ENCODE measurements at places on chromosomes 16 and 17. TPM values are rescaled to one million over a fixed set of nuclear protein-coding genes. Genes with fewer than 3 reads are reported as not detected.
A peak's percentile ranks its signal among the peaks of the same experiment; 100 is the strongest.

- DNase-seq, result no peak
Measured at GRCh38 chr17:42288803-42289610, 709 bp downstream of the STAT5A start.

- DNase-seq, result peak; percentile 67
Measured at GRCh38 chr17:4229627-4230541, 33.9 kb downstream of the ANKFY1 start.

GRCh38 chr16:83901101-83901500 is 2.2 kb downstream of the MLYCD start:
- DNase-seq, result no peak

DNA sequence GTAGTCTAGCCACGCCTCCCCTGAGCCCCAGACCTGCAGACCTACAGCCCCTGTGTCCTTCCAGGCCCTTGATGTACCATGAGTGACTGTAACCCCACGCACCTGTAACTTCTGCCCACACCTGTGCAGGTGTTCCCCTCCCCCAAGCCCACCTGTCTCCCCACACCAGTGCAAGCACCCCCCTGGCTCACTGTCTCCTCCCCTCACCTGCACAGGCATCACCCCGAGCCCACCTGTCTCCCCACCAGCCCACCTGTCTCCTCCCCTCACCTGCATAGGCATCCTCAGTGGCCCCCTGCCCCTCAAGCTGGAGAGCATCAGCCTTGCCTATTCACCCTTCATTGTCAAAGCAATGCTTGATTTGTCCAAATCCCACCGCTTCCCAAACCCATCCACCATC is 32.3 kb upstream of the ZC3H18 start:
- DNase-seq, result no peak

- peak; percentile 96 for DNase-seq
Measured at GRCh38 chr17:78979780-78980623, at the start of gene LGALS3BP. Gene LGALS3BP, minus strand, starts transcription at chr17:78979923. Its CDS starts 2,732 bp downstream, at chr17:78977191.

DNA sequence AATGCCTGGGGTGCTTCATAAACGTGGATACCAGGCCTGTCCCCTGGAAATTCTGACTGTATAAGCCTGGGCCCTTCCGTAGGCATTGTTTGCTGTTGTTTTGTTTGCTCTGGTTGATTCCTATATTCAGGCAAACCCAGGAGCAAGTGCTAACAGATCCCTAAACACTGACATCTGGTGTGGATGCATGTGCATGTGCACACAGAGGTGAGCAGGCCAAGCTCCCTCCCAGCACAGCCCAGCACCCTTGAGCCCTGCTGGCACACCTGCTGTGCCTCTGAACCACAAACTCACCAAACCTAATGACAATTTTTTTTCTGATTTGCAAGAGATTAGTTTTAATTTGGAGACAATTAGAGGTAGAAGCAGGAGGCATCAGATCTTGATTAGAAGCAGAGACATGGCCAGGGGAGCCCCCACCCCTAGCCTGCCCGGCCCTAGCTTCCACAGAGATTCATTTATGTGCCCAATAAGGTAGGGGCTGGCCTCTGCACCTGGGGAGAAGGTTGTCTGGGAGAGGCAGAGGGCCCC is 40.4 kb downstream of the TMEM132E start:
- no peak for DNase-seq

- DNase-seq, result no peak
Measured at GRCh38 chr17:50080827-50081226, 14.3 kb upstream of the PDK2 start.

- DNase-seq, result no peak
Measured at GRCh38 chr17:19717411-19717908, 1.1 kb upstream of the SLC47A2 start.

DNA sequence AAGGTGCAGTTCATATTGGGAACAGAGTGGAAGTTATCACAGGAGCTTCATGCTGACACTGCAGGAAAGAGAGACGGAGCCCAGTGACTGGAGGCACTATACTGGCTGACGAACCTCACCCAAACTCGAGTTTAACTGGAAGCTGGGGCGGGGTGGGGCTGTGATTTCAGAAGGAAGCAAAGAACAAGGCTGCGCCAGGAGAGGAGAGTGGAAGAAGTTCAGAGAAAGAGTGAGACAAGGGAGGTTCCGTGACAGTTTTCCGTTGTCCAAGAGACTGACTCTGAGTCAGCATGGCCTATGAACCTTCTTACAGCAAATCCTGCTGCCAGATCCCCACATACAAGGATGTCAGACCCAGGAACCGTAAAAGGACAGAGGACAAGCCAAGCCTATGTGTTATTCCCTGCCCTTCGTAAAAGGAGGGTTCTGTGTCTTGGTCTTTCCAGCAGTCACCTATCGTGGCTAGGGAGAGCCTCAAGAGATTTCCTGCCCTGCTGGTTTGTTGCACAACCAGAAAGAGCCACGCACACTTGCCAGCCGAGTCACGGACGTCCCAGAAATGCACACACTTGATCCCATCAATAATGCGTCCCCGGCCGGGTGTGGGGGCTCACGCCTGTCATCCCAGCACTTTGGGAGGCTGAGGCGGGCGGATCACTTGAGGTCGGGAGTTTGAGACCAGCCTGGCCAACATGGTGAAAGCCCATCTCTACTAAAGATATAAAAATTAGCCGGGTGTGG is 5.1 kb downstream of the PITPNA start:
- DNase-seq, result no peak

- DNase-seq, result no peak
Measured at GRCh38 chr17:57970710-57971109, 15.5 kb upstream of the CUEDC1 start.

GRCh38 chr17:30196504-30196903 is 39.0 kb downstream of the SLC6A4 start:
- no peak for DNase-seq

DNA sequence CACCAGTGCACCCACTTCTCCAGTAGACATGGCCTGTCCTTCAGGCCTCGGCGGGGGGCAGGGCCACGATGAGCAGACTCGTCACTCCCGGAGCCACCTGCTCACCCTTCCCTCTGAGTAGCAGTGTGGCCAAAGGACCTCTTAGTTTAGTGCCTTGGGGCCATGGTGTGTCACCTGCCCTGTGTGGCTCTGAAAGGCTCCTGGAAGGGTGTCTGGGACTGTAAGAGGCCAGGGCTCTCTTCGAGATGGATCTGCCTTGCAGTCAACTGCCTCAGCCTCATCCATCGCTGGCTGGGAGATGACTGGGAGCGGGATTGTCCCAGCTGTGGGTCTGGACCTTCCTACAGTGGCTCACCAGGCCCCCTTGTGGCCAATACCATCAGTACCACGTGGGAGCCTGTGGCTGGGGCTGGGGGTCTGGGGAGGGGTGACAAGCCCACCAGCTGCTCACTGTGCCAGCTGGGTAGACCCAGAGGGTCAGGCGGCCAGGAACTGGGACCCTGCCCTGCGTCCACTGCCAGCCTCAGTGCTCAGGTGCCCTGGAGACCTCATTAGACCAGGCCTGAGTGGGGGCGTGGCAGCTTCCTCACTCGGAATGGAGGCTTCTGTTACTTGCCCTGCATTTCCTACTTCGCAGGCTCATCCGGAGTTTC is 133.4 kb downstream of the OR1D5 start:
- DNase-seq, result no peak

- DNase-seq, result no peak
Measured at GRCh38 chr16:6374821-6375220, 957.8 kb upstream of the RBFOX1 start.

DNA sequence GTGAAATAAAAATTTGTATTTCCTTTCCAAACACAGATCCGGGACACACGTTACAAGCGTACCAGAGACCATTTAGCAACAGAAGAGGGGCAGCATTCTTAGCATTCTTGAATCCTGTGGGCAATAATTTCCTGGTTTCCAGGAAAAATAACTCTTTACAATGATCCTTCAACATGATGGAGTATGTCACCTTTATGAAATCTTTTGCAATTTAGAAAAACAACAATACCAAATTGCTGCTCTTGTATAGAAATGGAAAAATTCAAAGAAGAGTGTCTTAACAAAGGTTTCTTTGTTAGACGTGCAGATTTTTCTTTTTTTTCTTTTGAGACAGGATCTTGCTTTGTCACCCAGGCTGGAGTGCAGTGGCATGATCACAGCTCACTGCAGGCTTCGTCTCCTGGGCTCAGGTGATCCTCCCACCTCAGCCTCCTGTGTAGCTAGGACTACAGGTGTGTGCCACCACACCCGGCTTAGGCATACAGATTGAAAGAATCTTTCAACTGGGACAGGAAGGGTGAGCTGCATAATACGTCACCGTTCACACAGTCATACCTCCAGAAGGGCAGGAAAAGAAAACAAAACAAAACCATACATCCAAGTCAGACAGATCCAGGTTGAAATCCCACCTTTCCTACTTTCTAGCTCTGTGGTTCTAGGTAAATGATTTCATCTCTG is 10.8 kb upstream of the GCSH start:
- DNase-seq, result no peak

DNA sequence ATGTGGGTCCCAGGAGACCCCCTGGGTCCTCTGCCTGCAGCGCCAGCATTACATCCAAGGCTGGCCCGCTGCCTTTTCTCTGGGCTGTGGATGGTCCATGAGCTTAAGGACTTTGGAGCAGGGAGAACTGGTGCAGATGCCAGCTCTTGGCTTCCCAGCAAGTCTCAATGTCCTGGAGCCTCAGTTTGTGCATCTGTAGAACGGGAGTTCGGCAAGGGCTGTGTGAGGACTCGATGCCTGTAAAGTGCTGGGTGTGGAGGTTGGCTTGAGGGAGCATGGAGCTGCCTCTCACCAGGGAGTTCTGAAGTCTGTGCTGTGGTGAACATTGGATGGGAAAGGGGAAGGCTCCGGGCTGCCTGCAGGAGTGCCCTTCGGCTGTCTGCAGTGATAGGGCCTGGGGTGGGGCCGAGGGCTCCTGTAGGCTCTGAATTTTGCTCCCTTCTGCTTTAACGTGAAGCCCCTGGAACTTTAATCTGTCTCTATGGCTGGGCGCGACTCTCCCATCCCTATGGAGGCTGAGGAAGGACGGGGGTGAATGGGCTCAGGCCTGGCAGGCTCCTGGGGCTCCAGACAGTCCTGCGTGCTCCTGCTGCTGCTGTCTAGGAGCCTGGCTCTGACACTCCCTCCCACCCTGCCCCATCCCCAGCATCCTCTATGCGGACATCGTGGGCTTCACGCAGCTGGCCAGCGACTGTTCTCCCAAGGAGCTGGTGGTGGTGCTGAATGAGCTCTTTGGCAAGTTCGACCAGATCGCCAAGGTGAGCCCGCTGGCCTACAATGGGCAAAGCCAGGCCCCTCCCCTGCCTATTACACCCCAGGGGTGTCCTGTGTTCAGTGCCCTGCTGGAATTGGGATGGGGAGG is 27.9 kb downstream of the ADCY7 start:
- no peak for DNase-seq

DNA sequence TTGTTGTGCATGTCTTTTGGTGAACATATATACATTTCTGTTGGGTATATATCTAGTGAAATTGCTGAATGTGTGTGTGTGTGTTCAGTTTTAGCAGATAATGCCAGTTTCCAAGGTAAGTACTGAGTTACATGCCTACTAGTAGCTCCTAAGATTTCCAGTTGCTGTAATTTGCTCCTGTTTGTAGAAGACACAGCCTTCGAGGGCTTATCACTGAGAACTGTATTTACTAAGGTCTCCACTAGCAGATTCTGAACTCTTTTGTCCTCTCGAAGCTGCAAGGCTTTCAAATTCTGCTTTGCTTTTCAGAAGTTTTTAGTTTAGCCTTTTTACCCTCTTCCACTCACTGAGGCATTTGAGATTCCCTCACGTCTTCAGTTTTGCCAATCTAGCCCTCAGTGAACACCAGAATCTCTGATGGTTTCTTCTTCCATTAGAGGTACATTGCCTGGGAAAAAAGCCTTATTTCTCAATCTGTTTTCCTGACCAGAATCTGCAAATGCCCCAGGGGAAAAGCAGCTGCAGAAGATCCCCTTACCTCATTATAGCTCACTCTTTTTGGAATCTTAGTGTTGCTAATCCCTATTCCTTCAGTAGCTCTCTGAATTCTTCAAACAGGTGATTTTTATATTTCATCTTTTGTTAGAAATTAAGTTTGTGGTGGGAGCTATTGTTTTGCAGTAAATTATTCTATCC is 52.9 kb downstream of the NF1 start:
- no peak for DNase-seq

DNA sequence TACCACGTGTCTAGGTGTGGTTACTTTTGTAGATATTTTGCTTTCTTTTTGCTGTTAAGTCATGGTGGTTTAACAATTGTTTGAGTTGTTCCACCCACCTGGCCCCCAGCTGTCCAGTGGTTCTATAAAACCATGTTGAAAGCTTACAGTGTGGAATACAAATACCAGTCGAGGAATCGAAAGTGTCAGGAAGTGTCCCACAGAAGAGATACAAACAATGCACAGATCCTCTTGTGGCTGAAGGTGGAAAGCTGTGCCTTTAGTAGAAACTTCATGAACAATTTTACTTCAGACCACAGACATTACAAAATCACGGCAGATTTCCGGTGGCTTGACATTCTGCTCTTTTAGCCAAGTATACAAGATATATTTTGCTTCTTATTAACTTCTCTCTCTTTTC is 782.4 kb upstream of the SOX9 start:
- peak; percentile 78 for DNase-seq

DNA sequence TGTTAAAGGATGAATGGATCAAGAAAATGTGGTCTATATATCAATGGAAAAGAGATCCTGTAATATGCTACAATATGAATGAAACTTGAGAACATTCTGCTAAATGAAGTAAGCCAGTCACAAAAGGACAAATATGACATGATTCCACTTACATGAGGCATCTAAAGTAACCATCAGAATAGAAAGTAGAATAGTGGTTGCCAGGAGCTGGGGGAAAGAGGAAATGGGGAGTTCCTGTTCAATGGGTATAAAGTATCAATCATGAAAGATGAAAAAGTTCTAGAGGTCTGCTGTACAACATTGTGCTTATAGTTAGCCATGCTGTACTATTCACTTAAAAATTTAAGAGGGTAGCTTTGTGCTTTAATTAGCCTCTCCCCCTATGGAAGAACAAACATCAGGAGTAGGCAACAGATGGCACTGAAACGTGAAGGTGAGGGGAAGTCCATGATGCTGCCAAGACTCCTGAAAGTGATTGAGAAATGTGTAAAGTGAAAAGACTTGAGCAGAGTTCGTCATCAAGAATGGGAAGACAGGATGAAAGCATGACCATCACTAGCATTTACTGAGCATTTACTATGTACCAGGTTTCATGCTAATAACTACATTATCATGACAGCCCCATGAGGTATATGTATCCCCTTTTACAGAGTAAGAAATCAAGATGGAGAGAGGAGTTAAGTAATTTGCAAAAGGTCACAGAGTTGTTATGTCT is 167.2 kb downstream of the CYB561 start:
- no peak for DNase-seq

GRCh38 chr16:1012135-1012534 is 30.6 kb downstream of the SOX8 start:
- DNase-seq, result no peak

- DNase-seq, result peak; percentile 47
Measured at GRCh38 chr17:76736349-76737081, 616 bp downstream of the SRSF2 start.

GRCh38 chr16:1335996-1336395 is 2.6 kb downstream of the BAIAP3 start:
- DNase-seq, result no peak

- no peak for DNase-seq
Measured at GRCh38 chr16:3988011-3988410, 107.5 kb upstream of the CREBBP start.

TMEM238L gene
- total RNA-seq, result not detected

MYCBPAP gene
- not detected for total RNA-seq

KREMEN2 gene
- total RNA-seq, result 11.0 TPM

BIRC5 gene
- total RNA-seq, result 157 TPM

NT5C3B gene
- total RNA-seq, result 86.8 TPM

OSBPL7 gene
- 1.9 TPM for total RNA-seq

HOXB2 gene
- 11.1 TPM for total RNA-seq

KRT39 gene
- total RNA-seq, result 0.18 TPM

GPR179 gene
- not detected for total RNA-seq

CCL4L2 gene
- total RNA-seq, result not detected

C16orf89 gene
- 1.0 TPM for total RNA-seq

CORO1A gene
- total RNA-seq, result 7.9 TPM

PLXDC1 gene
- total RNA-seq, result not detected
